SJSA1 (cell line): ENCODE measurements at places on chromosomes 4 and X.

- no peak for DNase-seq
Observed at GRCh38 chr4:21097026-21097425, 396.8 kb downstream of the PACRGL start.

GRCh38 chrX:86806786-86807185 is 658.5 kb downstream of the DACH2 start:
- no peak for DNase-seq

DNA sequence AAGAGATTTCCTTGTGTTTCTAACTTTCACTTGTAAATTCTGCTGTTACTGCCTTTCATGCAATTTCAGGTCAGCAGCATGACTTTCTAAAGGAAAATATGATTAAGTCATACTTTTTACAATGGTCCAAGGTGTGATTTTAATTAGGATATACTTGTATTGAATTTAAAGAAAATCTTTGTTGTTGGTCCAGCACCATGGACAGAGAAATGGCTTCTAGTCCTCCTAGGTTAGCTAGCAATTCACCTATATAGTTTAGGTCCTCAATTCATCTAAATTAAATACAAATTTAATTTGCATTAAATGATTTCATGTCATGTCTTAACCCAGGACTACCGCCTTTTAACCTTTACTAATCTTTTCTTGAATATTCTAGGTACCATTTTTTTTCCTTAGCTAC is 304.9 kb upstream of the RPS6KA3 start:
- DNase-seq = no peak

DNA sequence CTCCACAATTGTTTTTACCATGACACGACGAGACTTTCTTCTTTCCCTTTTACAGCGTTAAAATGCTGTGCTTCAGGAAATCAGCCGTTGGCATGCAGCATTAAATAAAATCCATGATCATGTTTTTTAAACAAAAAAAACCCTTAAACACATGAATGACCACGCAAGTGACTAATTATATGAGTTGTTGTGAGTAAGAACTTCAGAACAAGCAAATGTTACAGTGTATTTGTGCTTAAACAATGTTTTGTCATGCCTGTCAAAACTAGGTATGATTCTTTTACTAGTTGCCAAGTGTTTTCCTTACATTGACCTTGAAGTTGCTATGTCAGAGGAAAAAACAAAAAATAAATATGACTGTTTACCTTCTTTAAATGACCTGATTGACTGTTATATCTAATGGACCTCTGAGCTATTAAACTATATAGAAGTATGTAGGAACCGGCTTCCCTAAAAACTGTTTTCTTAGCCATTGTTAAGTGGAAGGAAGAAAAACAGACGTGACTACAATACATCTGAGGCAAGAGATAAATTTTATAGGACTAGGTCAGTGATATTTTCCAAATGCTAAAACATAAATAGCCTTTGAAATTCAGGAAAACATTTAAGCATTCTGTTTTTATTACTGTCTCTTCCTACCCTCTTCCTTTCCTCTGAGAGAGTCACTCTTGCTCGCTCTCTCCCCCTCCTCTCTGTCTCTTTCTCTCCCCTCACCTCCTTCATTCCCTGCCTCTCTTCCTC is 197.1 kb downstream of the PALLD start:
- no peak for DNase-seq
